ENCODE measurements at places on chromosomes 5 and 9.
A peak's percentile ranks its signal among the peaks of the same experiment; 100 is the strongest.

DNA sequence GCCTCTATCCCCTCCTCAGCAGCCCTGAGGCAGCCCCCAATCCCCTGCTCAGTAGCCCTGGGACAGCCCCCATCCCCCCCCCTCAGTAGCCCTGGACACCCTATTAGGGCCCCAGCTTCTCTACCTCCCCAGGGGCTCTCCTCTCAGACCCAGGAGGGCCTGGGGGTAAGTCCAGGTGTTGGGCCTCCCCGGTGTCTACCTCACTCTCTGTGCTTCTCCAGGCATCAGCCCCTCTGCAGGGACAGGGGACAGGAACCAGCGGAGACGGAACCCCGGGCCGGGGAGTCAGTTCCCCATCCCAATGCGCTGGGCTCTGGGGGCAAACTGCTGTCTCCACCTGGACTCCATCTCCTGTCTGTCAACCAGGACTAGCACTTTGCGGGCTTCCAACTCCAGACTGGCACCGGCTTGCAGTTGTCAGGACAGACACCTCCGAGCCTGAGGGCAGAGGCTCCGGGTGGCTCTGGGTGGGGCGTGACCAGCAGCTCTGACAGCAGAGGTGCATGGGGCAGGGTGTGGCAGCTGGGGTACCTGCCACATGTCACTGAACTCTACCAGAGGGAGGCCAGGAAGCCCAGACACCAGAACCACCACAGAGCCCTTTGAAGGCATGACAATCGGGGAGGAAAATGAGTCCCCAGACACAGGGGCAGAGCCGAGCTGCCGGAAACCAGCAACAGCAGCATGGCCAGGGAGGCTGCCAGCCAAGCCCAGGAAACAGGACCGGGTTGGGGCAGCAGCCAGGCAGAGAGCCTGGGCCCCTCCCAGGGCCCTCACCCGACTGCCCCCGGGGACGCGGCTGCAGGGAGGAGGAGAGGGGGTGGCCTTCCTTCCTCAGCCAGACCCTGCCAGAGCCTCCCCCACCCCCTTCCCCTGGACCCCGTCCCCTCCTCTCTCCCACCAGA lies 17.7 kb upstream of the UBAC1 start:
- no peak for DNase-seq

- no peak for DNase-seq
Observed at GRCh38 chr9:4837261-4838188, 44.8 kb downstream of the RCL1 start.

GRCh38 chr5:115246361-115246991 lies 16.2 kb downstream of the PGGT1B start:
- DNase-seq = peak; percentile 46

- DNase-seq = no peak
Observed at GRCh38 chr9:81476813-81477490, 212.4 kb downstream of the TLE1 start.

DNA sequence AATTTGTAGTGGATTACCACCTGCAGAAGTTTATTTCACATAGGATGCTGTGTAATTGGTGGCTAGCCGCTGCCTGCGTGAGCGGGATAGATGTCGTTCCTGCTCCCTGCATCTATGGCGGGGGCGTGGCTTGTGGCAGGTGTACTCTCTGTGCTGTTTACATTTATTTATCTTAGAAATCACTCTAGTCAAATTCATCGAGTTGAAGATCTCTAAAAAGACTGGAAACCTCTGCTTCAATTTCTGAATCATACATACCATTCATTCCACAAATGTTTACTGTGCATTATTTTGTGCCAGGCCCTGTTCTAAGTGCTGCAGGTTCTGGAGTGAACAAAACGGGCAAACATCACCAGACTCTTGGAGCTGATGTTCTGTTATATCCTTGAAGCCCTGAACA lies 11.9 kb downstream of the ROPN1L start:
- no peak for DNase-seq

DNA sequence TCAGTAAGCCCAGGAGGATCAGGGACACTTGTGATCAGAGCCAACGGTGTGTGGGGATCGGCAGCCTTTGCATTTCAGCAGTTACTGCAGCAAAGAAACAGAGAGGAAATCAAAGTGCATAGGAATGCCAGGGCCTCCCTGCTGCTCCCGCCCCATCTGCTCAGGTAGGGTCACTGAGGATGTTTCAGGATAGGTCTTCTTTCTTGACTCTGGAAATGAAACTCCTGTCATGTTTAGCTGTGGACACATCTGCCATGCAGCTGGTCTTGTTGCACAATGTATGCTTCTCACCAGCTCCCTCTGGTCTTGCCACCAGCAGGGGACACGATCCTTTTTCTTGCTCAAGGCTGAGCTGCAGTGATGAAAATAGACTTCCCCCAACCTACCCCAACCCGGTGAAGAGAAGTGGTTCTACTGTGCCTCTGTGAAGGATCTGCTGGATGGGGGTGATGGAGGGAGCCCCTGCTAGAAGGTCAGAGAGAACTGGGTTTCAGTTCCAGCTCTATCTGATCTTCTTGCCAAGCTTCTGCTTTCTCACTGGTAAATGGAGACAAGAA lies 185.2 kb upstream of the KLF4 start:
- DNase-seq = no peak

- no peak for DNase-seq
Observed at GRCh38 chr5:119070578-119070827, 384 bp upstream of the DMXL1 start.

DNA sequence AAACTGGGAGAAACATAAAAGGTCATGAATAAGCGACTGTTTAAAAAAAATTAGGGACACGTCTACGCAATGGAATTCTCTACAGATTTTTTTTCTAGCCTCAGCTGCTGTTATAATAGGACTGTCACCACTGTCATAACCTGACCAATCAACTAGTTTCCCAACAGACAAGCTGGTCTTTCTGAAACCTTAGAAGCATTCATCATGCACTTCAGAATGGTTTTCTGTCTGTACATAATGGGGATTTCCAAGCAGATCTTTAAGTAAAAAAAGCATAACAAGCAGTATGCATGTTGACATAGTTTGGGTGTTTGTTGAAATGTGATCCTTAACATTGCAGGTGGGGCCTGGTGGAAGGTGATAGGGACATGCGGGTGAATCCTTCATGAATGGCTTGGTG lies 58.3 kb upstream of the SEMA6A start:
- no peak for DNase-seq

DNA sequence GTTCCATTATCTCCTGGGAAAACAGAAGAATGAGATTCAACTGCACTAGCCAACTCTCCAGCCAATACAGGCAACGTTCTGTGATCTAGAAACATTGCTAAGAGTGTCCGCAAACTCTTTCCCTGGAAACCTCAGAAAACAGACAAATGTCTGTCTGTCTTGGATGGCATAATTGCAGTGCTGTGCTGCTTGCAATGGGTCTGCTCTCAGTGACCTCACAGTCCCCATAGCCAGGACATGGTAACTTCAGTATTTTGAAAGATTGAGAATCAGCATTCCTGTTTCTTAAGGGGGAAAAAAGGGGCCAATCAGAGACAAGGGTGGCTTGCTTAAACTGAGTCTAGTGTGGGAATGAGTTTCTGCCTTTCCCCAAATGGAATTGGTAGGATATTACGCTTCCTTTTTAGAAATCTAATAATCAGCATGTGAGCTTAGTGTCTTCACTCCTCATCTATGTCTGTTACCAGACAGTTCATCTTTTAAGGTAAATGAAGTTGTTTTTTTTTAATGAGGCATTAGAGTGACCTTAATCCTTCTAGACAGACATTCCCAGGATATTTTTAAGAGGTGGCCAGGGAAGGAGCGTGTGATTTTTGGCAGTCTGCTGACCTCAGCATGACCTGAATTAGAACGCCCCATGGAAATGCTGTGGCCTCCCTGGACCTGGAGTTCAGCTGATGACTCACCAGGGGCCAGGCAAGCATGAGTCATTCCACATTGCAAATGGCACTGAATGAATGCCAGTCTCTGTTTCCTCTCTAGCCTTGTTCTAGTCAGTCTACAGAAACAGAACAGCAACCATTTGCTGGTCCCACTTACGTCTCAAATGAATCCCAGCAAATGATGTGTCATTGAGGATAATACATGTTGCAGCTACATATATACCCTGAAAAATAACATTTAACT lies 210.2 kb upstream of the ACTBL2 start:
- peak; percentile 98 for DNase-seq

GRCh38 chr5:3657364-3658022 lies 61.9 kb downstream of the IRX1 start:
- no peak for DNase-seq

- DNase-seq = no peak
Observed at GRCh38 chr9:6764011-6764410, 6.2 kb downstream of the KDM4C start.

DNA sequence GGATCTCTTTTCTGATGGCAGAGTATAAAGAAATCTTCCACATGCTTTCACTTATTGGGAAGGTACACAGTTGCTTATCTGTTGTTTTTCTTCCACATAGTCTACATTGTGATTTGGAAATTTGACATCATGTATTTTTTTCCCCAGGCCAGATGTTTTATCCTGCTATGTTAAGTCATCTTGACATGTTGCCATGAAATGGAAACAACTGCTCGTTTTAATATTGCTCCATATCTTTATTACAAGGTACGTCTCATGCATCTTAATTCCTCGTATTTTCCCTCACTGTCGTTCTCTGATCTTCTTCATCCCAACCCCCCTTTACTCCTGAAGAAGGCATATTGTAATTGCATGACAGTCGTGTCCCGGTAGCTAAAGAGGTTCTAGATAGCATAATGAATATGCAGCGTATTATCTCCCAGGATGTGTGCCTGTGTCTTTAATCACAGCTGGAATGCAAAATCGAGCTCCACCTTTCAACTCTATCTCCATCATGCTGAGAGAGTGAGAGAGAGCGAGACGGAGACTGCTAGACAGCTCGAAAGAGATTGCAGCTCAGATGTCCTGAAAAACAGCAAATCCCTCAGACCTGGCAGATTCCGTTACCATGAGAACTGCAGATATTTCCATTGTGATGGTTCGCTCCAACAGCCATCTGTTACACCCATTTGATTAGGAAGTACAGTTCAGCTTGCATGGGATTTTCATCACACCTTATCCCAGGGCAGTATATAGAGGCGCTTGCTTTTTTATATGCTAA lies 281.7 kb downstream of the TMEM38B start:
- DNase-seq = no peak

GRCh38 chr5:72722792-72723452 lies 93.5 kb upstream of the TNPO1 start:
- no peak for DNase-seq

DNA sequence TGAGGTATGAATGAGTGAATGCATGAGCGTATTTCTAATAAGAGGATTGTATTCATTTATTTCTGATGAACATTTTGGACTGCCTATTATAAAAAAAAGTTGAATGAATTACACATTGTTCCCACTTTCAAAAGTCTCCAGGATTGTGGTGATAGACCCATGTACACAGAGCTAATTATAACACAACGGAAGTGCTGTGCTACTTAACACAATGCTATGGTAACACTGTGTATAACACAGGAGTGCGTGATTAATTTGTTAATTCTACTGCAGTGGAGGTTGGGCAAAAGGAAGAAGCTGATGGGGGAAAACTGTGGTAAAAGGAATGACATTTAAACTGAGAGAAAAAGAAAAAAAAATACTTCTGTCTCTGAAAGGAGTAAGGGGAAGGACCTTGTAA lies 147.8 kb upstream of the MEF2C start:
- peak; percentile 92 for DNase-seq

DNA sequence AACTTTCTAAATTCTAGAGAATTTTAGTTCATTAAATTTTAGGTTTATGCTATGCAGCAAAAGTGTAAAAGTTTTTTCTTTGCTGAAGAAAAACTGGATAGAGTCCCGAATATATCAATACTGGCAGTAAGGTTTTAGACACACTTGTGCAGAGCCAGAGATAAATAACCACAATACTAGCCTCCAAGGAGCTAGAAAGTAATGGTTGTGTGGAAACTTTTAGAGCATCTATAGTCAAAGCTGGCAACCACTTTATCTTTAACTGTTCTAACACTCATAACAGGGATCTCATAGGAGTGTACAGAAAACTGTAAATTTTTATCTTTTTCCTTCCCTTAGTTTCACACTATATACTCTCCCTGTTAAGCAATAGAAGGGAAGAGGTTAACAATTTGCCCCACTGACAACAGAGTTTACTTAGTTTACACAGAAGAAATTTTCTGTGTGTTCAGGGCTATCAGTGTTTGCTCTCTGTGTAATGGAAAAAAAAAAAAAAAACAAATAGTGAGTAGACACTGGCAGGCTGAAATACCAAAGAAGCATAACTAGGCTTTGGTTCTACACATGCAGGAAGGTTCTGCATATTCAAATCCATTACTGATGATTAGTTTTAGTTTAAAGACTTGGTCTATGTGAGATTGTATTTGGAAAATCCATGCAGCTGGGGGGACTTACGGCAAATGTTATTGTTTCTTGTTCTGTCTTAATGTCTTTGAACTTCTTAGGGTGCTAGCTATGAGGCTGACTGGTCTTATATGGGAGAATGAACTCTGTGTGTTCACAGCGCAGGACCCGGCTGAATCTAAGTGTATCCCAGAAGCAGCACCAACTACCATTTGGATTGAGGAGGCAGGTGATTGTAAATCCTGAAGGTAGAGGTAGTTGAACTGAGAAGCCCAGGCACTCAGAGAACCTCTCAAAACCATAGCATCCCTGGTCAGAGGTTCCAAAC lies 187.6 kb downstream of the PCSK1 start:
- DNase-seq = no peak

GRCh38 chr9:212297-212696 lies 2.4 kb upstream of the DOCK8 start:
- DNase-seq = peak; percentile 5

DNA sequence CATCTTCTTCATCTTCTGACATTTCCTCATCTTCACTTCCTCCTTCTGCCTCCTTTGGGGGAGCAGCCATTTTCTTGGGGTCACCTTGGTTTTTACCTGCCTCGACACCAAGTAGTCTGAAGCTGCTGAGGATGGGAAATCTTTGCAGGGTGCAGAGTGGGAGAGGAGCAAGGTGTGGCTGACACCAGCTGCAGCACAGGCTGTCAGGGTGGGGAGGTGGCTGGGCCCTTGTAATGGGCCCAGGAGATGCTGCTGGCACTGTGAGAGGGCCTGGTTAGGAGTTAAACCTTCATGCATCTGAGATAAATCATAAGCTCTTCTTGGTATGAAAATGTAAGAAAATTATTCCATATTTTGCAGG lies 7.7 kb downstream of the RABL6 start:
- DNase-seq = no peak

- no peak for DNase-seq
Observed at GRCh38 chr9:68895741-68896478, 118.0 kb downstream of the PRKACG start.

- no peak for DNase-seq
Observed at GRCh38 chr5:156330141-156330870, 3.3 kb downstream of the SGCD start.
